Myocyte (in vitro differentiated cells): ENCODE measurements at places on chromosomes 12 and 14.

- DNase-seq = no peak
These were observed 106.5 kb downstream of the SAMD4A start for GRCh38 chr14:54673193-54674045.

GRCh38 chr12:17038923-17039322 lies 433.0 kb upstream of the LMO3 start:
- DNase-seq = no peak

DNA sequence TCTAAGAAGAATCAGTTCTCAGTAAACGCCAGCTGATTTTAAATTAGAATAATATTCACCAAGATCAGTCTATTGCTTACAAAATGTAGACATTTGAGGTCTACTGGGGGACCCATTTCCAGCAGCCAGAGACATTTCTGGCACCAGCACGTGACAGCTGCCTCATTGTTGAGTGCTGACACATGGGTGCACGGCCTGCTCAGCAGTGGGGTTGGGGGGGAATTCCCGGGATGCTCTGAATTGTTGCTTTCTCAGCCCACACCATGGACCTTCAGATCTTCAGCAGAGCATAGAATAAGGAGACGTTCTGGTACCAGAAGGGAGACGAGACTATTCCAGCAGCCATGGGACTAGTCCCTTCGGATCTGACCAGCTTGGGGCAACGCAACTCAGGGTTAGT lies 18.3 kb downstream of the PLEKHG7 start:
- DNase-seq = peak; percentile 77

- DNase-seq = no peak
These were observed 89.8 kb upstream of the SFSWAP start for GRCh38 chr12:131620946-131621681.

GRCh38 chr14:69398053-69398817 lies at the start of the genes ERH and SLC39A9:
Gene ERH, minus strand, starts transcription at chr14:69398299. Its CDS starts 66 bp downstream, at chr14:69398233.
Gene SLC39A9, plus strand, starts transcription at chr14:69398692. Its CDS starts 678 bp downstream, at chr14:69399370.
- peak; percentile 99 for DNase-seq

- DNase-seq = no peak
These were observed 281.5 kb downstream of the CACNA1C start for GRCh38 chr12:2334271-2334670.

DNA sequence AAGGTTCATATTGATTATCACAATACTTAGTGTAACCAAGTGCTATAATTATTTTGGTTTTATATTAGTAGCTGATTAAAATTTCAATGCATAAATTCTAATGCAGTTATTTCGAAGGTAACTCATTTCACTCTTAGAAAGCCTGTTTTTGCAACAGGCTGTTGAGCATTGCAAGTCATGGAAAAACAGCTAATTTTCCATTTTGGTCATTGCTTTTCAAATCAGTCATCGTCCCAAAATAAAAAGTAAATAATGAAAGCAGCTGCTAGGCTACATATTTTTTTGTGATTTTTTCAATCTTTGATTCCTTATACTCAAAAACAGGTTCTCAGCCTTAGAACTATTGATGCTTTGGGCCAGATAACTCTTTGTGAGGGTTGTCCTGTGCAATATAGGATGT lies 22.9 kb downstream of the VEZT start:
- no peak for DNase-seq

GRCh38 chr12:50246873-50247612 lies 36.3 kb downstream of the LIMA1 start:
- DNase-seq = peak; percentile 98

DNA sequence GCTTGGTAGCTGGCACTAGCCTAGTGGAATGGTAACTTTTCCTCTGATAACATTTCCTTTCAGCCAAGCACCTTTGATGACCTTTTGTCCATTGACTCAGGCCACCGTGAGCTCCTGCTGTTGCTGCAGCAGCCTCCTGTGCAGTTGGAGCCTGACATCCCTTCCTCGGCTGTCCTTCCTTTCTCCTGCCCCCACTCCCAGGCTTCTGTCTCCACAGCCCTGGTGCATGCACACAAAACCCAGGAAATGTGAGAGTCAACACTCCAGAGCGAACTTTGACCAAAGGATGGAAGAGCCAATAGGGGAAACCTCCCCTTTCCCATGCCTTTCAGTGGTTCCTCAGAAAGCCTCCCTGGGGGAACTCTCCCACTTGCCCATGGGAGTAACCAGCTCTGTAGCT lies 115.0 kb downstream of the TMEM260 start:
- no peak for DNase-seq

DNA sequence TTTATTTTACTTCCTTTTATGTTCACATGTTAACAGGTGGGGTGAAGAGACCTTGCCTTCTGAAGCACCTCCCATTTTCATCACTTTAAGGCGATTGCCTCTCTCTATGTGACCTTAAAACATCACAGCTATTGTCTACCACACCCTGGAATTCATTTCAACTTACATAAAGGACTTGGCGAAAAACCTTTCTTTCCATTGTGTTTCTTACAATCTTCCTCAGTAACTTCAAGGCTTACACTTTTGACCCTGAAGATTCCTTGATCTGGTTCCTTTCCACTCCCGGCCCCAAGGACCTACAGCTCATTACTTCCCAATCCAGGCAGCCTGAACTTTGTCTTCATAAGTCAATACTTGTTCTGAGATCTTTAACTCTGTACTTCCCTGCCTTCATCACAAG lies 443.3 kb downstream of the ADAMTS20 start:
- DNase-seq = no peak

GRCh38 chr14:100120522-100121269 lies 38.7 kb downstream of the DEGS2 start:
- DNase-seq = peak; percentile 64

DNA sequence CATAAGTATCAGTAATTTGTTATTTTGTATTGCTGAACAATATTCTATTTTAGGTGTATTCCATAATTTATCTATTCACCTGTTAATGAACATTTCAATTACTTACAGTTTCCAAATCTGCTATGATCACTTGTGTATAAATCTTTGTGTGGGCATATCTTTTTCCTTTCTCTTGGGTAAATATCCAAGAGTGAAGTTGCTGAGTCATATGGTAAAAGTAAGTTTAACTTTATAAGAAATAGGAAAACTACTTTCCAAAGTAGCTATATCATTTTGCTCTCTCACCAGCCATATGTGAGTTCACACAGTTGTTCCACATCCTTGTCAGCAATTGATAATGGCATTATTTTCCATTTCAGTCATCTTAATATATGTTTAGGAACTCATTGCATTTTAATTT lies 66.6 kb upstream of the KITLG start:
- DNase-seq = no peak

GRCh38 chr12:105352052-105352451 lies 21.6 kb downstream of the C12orf75 start:
- DNase-seq = no peak

DNA sequence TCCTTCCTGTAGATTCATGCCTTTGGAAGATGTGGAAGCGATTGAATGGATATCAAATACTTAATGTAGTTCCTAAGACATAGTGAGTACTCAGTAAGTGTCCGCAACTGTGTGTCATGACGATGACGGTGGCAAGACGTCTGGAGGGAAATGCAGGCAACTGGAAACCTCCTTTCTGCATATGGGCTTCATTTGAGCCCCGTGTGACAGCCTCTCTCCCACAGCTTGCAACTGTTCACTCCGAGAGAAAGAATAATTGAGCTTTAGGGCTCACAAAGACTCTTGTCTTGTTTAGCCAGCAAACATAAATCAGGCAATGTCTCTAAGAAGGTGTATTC lies 6.9 kb downstream of the CFAP251 start:
- DNase-seq = peak; percentile 84

- DNase-seq = no peak
These were observed 104.8 kb downstream of the MYF5 start for GRCh38 chr12:80821513-80822000.

GRCh38 chr12:79358716-79359300 lies 332.0 kb downstream of the PAWR start:
- peak; percentile 15 for DNase-seq

- DNase-seq = no peak
These were observed 2.0 kb downstream of the PAX9 start for GRCh38 chr14:36663404-36664321.

DNA sequence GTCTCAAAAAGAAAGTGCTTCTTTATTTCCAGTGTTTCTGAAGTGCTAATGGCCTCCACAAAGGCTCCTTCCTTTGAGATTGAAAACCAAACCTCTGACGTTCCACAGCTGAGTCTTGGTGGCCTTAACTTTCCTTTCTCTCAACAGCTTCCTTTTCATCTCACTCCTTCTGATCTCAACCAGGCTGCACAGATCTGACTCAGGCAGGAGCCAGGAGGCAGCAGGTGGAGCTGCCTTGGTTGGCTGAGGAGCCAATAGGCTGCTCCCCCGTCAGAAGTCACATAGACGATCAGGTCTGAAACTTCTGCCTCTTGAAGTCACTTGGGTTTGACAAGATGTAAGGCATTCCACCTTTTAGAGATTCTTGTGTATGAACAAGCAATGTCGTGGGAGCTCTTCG lies 9.1 kb upstream of the KCNA5 start:
- DNase-seq = no peak

GRCh38 chr14:31196839-31197492 lies 10.6 kb downstream of the HECTD1 start:
- DNase-seq = no peak

- no peak for DNase-seq
These were observed 297.5 kb upstream of the SLC16A7 start for GRCh38 chr12:59298296-59298695.

- DNase-seq = no peak
These were observed 5.6 kb downstream of the NAB2 start for GRCh38 chr12:57094208-57095160.

DNA sequence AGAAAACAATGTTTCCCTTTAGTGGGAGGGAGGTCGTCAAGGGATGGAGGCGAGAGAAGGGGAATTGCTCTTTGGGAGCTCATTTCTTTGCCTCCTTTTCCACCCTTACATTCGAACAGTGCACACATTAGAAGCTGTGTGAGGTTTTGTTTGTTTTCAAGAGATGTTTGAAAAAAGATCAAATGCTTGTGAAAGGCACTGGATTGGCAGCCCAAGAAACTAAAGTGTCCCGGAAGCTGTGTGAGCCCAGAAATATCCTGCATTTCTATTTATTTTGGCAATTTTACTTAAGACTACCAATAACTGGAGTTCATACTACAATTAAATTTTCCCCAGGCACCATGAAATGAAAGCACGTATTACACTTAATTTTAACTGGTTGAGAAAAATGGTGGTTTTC lies 67.0 kb downstream of the IGF1 start:
- DNase-seq = no peak

GRCh38 chr14:23568600-23569331 lies 1.2 kb upstream of the AP1G2 start:
- DNase-seq = no peak

GRCh38 chr12:62744551-62744950 lies 190.4 kb downstream of the PPM1H start:
- peak; percentile 98 for DNase-seq

- DNase-seq = peak; percentile 5
These were observed 36.6 kb downstream of the TC2N start for GRCh38 chr14:91830777-91831176.

- no peak for DNase-seq
These were observed 13.5 kb upstream of the FAM177A1 start for GRCh38 chr14:35032562-35032961.

GRCh38 chr14:106564058-106564643 lies 1037.8 kb downstream of the TMEM121 start:
- no peak for DNase-seq

- no peak for DNase-seq
These were observed 1.8 kb downstream of the ZDHHC22 start for GRCh38 chr14:77139540-77140358.

GRCh38 chr12:80778005-80778541 lies 61.4 kb downstream of the MYF5 start:
- DNase-seq = peak; percentile 84
